Activated naive CD8-positive, alpha-beta T cell treated with anti-CD3 and anti-CD28 coated beads, Interleukin-2, amount 50 U/mL, for 16 hours (primary cell): ENCODE measurements at places on chromosomes 13 and 19.
A peak's percentile ranks its signal among the peaks of the same experiment; 100 is the strongest.

DNA sequence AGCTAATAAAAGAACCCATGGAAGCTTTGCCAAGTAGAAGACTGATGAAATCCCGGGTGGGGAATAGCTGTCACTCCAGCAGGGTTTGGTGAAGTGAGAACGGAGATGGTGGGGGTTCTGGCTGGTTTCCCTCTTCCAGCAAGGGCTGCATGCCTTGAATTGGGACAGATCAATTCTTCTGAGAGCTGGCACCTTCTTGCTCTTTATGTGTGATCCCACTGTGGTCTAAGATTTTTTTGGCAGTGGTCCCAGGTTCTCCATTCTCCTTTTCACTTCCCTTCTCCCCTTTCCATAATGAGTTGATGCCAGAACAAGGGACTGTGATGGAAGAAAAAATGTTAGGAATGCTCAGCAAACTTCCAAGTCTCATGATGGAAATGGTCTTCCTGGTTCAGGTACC is 50.0 kb downstream of the TNFSF11 start:
- DNase-seq: no peak

DNA sequence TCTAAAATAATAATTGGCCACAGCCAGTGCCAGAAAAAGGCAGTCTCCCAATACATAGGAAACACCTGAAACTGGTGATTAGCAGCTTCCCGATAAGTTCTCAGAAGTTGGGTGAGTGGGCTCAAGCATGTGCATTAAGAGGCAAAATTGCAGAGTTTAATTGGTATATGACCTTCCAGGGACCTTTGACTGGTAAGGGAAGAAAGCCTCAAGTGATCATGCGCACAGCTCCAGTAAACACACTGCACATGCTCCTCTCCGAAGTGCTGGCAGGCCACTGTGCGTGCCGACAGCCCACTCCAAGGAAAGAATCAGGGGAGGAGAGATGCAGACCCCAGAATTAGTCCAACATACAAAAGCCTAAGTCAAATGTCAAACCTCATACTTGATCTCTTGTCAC is 18.9 kb upstream of the CEACAM8 start:
- no peak for DNase-seq

GRCh38 chr19:38046254-38047048 is 139.4 kb downstream of the SIPA1L3 start:
- DNase-seq: no peak

GRCh38 chr13:76316998-76317527 is 569.1 kb downstream of the KCTD12 start:
- DNase-seq: no peak

DNA sequence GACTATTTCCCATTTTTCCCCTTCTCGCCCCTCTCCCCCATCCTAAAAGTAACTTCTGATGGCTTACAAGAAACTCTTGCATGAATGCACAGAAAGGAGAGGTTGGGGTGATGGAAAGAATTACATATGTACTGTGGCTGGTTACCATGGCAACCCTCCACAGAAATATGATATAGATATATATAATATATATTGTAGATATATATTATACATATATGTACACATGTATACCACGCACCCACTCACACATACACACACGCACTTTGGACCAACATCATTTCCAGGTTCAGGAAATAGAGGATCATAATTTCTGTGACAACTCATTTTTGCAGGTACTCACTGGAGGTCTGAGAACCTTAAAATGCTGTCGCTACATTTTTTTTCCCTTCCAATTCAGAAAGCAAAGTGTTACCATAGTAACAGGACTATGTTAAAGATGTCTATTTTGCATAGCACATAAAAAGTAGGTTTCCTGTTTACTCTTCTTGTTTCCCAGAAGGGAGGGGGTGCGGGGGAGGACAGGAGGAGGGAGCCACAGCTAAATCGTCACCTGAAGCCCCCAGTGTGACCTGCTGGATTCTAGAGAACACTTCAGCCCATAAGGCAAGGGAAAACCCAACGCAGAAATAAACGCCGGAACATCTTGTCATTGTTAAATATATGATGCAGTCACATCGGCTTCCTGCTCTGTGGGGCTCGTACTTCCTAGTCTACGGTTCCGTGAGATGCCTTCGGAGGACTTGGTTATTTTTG is 44.7 kb downstream of the EFNB2 start:
- DNase-seq: no peak

DNA sequence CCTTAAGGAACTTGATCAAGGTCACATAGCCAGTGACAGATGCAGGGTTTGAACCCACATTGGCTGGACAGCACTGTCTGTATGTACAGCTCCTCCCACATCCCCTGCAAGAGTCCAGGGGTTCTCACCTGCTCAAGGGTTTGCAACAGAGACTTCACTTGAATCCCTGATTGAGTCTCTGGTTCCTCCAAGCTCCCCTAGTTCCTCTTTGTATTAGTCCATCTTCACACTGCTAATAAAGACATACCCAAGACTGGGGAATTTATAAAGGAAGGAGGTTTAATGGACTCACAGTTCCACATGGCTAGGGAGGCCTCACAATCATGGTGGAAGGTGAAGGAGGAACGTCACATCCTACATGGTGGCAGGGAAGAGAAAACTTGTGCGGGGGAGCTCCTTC is 72.8 kb upstream of the CLDN10 start:
- DNase-seq: no peak

DNA sequence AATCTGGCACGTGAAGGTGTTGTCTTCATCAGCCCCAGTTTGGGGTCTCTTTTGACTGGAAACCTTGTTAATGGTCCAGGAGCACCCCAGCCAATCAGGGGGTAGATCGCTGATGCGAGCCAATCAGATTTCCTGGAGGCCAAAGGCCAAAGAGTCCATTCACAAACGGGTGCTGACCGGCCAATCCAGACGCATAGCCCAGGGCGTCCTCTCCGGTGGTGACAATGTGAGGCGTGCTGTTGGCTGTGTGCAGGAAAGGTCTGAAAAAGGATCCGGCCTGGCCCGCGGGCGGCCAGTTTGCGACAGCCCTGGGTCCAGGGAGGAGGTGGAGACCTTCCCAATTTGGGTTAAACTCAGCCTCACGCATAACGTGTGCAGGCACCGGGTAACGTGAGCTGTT is 3.1 kb downstream of the MAST3 start:
- DNase-seq: no peak

- DNase-seq: no peak
Measured at GRCh38 chr19:49838885-49839588, 11.9 kb upstream of the PTOV1 start.

DNA sequence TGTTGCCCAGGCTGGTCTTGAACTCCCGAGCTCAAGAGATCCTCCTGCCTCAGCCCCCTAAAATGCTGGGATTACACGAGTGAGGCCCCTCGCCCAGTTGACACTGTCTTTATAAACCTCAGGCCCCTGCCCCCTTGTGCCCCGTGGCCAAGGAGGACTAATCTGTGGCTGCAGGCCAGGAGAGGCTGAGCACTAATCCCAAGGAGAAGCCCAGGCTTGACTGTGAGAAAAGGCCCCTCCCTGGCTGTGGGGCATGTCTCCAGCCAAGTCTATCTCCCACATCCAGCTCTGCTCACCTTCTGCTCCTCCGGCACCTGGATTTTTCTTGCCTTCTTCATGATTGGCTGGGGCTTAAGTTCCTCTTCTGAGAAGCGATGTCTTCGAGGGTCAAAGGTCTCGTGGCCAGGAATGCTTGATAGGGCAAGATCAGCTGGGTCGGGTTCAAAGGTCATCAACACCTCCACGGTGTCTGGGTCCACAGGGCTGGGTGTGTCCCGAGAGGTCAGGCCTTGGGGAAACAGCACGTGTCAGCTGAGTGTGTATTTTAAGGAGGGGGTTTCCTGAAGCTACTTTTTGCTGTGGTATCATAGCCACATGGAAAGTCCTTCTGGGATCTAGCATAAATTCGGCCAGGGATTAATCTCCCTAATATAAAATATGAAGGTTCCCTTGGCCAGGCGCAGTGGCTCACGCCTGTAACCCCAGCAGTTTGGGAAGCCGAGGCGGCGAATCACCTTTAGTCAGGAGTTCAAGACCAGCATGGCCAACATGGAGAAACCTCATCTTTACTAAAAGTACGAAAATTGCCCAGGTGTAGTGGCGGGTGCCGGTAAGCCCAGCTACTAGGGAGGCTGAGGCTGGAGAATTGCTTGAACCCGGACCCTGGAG is 3.8 kb downstream of the DBP start:
- DNase-seq: no peak

- DNase-seq: peak; percentile 74
Measured at GRCh38 chr19:47112166-47112996, 1.2 kb downstream of the ZC3H4 start.

- DNase-seq: no peak
Measured at GRCh38 chr13:105083992-105084391, 1451.5 kb downstream of the EFNB2 start.

DNA sequence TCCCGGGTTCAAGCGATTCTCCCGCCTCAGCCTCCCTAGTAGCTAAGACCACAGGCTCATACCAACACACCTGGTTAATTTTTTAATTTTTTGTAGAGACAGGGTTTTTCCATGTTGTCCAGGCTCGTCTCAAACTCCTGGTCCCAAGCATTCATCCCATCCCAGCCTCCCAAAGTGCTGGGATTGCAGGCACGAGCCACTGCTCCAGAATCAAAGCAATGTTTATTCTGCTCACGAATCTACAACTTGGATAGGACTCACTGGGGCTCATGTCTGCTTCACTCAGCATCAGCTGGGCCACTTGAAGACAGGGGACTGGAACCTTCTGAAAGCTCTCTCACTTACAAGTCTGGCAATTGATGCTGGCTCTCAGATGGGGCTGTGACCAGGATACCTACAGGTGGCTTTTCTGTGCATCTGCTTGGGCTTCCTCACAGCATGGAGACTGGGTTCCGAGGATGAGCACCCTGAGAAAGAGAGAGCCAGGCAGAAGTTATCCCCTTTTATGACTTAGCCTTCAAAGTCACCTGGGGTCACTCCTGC is 8.2 kb upstream of the ZNF792 start:
- DNase-seq: no peak

GRCh38 chr13:33279414-33280278 is 5.9 kb downstream of the STARD13 start:
- DNase-seq: no peak

DNA sequence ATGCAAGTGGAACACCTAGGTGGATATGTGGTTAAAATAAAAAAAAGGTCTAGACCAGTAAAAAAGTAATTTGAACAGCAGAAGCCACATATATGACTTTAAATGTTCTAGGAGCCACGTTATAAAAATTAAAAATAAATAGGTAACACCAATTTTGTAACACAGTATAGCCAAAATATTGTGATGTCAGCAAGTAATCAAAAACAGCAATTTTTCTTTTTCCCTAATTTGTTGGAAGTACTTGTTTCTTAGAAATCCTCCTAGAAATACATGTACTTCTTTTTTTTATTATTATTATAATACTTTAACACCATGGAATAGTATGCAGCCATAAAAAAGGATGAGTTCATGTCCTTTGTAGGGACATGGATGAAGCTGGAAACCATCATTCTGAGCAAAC is 25.7 kb upstream of the C1QTNF9B start:
- no peak for DNase-seq

DNA sequence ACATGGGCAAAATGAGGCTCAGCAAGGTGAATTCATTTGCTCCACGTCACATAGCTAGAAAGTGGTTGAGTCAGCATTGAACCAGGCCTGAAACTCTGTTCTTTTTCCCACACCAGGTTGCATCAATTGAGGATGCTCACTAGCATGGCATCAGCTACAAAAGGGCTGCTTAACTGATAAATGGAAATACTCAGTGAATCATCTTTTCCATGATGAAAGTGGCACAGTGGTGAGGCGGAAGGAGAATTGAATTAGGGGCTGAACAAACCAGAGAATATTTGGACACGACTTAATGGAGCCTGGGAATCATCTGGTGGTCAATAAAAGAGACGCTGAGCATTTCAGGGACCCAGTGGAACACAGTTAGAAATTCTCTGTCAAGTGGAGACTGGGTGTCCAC is 320.1 kb upstream of the MAB21L1 start:
- no peak for DNase-seq

DNA sequence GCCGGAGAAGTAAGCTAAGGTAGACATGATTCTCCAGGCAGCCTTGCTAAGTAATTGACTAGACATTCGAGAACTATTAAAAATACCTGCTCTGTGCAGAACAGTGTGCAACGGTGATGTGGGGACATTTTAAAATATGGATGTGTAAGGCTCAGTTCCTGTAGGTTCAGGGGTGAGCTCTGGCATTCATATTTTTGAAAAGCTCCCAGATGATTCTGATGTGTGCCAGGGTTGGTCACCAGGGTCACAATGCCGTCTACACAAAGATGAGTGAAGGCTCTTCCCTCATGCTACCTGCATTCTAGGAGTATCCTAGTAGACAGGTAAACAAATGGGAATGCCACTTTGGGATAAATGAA is 702 bp upstream of the EPSTI1 start:
- no peak for DNase-seq

DNA sequence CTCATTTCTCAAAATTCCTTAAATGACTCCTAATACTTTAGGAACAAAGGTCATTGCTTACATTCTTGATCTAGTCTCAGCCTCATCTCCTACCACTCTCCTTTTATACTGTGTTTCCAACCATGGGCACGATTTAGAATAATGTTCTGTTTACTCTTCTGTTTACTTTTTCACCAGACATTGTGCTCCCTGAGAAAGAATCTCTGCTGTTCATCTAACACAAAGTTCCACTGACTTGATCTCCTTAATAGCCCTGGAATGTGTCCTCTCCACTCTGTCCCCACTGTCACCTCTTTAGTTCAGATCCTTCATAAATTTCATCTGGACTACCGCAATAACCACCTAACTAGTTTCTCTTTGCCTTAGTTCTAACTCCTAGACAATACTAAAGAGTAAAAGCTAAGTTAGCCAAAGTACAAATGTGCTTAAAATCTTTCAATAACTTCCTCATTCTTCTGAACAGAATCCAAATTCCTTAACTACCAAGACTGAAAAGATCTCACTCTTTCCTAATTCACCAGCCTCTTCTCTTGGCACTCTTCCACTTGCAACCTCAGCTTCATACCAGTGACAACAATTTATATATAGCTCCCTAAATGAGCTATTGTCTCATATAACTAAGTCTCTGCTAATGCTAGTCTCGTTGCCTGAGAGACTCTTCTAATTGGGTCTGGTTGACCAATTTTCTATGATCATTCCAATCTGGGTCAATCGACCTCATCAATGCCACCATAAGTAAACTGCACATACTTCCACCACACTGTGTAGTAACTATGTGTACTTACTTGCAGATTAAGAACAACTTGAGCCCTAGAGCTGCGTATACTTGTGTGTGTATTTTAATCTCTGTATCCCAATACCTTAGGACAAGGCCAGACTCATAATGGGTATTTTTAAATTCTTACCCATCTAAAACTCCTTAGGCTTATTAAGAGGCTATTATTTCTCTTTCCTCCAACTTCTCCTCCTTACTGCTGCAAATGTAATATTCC is 179.9 kb downstream of the VWA8 start:
- DNase-seq: no peak
